Myocyte (in vitro differentiated cells): ENCODE measurements at places on chromosomes 13 and 19.

GRCh38 chr13:106573868-106574267 is 5.9 kb upstream of the ARGLU1 start:
- peak; percentile 31 for DNase-seq

- peak; percentile 3 for DNase-seq
These were observed 1498.4 kb downstream of the EFNB2 start for GRCh38 chr13:105037110-105037509.

DNA sequence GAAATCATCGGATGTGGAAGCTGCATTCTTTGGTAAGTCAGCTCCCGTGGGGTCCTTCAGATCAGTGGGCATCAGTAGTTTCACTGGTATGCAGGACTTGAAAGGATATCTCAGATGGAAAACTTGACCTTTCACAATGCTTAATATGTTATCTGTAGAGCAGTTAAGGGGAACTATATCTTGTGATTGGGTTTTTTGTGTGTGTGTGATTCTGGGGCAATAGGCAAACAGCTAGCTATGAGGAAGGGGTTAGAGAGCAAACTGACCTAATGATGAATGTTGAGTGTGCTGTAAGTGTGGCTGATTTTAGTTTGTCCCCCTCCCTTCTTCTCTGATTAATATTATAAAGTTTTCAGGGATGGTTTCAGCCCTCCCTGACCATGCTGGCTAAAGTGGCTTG is 53.3 kb downstream of the ACSBG2 start:
- no peak for DNase-seq

- DNase-seq, result peak; percentile 35
These were observed 839 bp downstream of the MPHOSPH8 start for GRCh38 chr13:19634256-19634740.

DNA sequence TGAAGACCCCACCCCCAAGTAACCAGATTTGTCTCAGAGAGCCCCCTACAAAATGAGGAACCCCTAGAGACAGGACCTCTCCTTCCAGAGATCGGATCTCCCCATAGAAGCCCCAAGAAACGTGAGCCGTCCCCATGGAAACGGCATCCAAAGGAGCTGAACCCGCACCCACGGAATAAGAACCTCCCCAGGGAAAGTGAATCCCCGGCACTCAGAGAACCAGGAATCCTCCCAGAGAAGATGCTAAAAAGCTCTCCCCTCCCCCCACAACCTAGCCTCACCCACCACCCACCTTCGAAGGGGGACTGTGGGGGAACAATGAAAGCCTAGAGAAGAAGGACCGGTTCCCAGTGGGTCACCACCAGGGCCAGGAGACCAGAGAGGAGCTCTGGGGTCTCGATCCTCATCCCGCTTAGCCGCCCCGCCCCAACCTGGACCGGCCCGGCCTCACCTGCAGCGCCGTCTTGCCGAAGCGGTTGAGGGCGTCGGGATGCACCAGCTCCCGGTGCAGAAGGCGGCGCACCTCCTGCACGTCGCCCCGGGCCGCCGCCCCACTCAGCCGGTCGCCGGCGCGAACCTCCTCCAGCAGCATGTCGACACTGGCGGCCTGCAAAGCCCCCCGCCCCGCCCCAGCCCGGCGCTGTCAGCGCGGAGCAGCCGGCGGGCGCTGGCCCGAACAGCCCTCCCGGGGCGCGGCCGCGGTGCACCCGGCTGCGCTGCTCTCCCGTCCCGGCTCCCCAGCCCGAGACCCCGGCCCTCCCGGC is 535 bp downstream of the CDKN2D start:
- no peak for DNase-seq

DNA sequence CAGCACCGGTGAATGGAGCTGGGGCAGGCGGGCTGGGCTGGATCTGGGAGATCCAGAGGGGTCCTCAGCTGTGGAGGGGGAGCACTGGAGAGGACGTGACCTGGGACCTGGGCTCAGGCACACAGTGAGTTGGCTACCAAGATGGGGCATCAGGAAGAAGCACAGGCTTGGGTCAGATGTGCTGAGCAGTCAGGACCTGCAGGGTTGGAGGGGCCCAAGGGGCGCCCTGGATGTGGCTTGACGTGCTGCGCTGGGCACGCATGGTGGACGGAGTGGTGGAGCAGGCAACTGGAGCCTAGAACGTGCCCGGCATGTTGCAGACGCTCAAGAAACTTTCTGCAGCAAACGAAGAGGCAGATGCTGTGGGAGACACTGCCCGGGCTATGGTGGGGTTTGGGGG is 20.7 kb downstream of the PIP5K1C start:
- no peak for DNase-seq

DNA sequence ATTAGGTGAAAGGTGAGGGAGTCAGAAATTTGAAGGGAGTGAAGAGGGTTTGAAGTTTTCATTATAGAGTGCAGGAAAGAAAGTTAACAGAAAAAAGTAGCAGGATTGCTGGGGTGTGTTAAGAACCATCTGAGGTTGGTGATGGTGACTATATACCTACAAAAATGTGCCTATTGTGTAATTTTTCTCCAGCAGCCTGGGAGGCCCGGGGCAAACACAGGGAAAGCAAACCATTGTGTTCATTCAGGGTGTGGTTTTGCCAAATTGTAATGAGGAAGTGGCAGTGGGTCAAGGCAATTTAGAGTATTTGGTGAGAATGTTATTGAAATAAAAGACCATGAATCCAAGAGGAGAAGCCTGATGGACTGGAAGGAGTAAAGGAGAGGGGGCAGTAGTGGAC is 8.2 kb upstream of the SUCLA2 start:
- DNase-seq, result peak; percentile 27

DNA sequence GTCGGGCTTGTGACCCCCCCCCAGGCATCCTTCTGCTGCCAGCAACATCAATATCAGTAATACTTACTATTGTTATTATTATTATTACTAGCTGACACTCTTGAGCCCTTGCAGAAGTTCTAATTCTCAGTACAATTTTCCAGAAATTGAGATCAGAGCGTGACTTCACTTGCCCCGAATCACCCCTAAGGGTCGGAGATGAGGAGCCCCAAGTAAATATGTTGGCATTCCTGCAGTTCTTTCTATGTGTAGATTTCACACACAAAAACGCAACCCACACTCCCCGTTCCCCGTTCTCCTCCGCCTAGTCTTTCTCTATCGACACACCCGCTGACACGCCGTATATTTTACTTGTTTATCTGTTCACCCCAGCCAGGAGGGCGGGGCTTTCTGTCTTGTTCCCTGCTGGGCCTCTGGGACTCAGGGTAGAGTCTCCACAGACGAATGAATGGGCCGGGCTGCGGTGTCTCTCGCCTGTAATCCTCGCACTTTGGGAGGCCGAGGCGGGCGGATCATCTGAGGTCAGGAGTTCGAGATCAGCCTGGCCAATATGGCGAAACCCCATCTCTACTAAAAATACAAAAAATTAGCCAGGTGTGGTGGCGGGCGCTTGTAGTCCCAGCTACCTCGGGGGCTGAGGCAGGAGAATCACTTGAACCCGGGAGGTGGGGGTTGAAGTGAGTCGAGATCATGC is 14.7 kb downstream of the TLE5 start:
- peak; percentile 35 for DNase-seq
